ENCODE measurements at places on chromosomes 2 and 18. TPM values are rescaled to one million over a fixed set of nuclear protein-coding genes. Genes with fewer than 3 reads are reported as not detected.

DNA sequence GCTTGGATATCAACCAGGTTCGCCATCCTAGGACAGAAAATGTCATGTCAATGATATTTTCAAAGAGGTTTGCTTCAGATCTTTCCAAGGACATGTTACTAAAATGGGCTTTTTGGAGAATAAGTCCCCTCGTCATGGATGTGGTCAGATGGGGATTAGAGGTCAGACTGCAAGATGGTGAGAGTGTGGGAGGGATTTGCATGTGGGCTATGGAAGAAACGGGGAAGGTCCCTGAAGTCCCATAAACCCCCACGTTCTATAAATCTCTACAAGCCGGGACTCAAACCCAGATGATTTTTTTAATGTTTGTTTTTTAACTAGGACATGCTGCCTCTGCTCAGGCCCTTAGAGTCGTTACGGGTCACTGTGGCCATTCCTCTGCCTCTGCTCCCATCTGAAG is 37.7 kb upstream of the IGFBP5 start:
- no peak for DNase-seq

DNA sequence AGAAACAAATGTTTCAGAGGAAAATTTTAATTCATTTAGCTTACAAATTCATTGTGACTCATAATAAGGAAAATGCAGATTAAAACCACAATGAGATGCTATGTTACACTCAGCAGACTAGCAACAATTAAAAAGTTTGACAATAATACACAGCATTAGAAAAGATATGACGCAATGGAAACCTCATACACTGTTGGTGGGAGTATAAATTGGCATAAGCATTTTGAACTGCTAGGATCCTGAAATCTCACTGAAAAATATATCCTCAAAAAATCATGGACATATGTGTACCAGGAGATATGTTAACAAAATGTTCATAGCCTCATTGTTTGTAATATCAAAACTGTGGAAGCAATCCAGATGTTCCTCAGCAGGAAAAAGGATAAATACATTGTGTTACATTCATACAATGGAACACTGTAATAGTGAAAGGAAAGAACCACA is 13.7 kb downstream of the CALCRL start:
- DNase-seq = no peak

- no peak for DNase-seq
Measured at GRCh38 chr2:26838121-26838906, 9.6 kb upstream of the DPYSL5 start.

DNA sequence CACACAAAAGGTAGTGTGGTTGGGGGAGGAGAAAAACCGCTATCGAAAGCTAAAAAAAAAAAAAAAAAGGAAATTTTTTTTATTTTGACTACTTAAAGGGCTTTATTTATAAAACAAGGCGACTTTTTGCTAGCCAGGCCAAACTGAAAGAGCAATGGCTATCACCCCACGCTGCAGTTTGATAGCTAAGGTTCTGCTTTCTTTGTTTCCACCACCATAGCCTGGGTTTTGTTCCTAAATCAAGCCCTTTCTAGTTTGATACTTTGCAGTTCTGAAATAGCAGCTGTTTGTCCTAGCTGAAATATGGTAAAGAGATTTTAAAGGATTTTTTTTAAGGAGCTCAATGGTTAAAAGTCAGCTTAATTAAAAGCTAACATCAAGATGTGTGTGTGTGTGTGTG is 67.4 kb upstream of the ABCA12 start:
- DNase-seq = no peak

GPR17 gene
- 0.11 TPM for total RNA-seq

Data from urinary bladder (tissue), 4 donors.